ENCODE measurements at places on chromosomes 2 and 18.

- no peak for DNase-seq
Observed at GRCh38 chr2:228140934-228141528, 40.5 kb downstream of the SPHKAP start.

DNA sequence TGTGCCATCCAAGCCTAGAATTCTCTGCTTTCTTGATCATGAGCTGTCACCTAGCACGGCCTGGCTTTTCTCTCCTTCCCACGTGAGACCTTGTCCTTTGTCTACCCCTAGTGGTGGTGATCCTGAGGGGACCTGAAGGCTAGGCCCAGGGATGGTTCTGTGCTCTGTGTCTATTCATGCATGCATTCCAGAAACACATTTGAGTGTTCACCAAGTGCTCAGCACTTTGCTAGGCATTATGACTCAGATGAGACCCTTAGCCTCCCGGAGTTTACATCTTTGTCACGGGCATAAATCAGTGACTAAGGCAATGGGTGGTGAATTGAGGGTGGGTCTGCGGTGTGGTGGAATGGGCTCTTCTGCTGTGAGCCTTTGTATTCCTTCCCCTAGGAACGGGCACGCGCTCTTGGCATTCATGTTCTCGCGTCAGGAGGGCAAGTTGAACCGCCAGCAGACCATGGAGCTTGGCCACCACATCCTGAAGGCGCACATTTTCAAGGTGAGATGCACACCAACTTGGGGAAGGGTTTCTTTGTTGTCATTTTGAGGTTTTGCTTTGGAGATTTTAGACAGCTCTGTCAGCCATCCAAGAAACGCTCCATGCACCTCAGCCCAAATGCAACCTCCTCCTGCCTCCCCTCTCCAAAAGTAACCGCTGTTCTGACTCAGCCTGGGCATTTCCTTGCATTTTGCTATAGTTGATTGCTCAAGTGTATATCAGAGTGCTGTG, 100.9 kb downstream of the WDSUB1 start:
- no peak for DNase-seq

GRCh38 chr2:147569426-147569825, 275.4 kb upstream of the ACVR2A start:
- no peak for DNase-seq

- DNase-seq: no peak
Observed at GRCh38 chr2:23662941-23663920, 263.7 kb downstream of the ATAD2B start.

- no peak for DNase-seq
Observed at GRCh38 chr2:192700934-192701333, 506.2 kb upstream of the TMEFF2 start.

- no peak for DNase-seq
Observed at GRCh38 chr2:58967736-58968135, 726.6 kb upstream of the FANCL start.

DNA sequence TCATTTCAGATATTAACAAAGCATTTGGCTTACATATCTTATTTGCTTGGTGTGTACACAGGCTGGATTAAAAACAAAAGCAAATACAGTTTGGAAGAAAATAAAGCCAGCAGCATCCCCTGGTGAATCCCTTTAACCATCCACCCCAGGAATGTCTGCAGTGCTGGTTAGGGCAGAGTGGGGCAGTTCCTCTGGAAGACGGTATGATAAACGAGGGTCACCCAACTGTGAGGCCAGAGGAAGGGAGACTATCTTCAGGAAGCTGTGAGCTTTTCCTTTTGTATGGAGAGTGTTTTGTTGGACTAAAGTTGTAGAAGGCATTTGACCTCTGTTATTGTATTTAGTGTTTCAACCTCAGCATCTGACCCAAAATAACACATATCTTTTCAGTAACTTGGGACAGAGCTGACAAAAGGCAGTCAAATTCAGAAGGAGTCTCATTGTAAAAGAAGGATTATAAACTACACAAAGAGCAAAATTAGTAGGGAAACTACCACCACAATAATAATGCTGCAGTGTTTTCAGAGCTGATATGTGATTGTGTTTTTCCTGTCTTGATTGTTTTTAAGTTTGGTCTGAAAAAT, 159.1 kb downstream of the FMNL2 start:
- DNase-seq: no peak

GRCh38 chr18:74040459-74041332, 106.9 kb downstream of the FBXO15 start:
- peak; percentile 71 for DNase-seq

GRCh38 chr2:177783091-177783490, 289.5 kb downstream of the PDE11A start:
- DNase-seq: no peak

DNA sequence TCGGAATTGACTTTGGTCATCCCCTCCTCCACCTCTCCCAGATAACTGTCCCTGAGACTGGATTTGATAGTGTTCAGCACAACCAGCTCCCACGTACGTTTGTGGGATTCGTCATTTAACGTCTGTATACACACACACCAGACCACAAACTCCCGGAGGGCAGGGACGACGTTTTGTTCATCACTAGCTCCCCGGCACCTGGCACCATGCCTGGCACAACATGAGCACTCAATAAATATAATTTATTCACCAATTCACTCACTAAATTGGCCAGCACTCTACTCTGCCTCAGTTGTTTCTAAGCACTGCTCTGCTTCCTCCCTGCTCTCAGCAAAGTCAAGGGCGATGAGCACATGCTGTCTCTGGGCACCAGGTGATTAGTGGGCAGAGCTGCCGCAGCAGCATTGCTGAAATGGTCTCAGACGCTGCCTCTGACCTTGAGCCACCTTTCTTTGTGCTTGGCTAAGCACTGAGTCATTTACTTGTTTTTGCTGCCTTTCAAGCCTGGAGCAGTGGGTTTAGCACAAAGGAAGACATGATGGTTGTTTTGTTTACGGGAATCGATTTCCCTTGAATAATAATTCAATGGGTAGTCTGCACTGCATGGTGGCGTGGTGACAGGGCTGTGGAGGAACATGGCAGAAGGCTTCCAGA, 19.3 kb upstream of the LOXHD1 start:
- DNase-seq: no peak

DNA sequence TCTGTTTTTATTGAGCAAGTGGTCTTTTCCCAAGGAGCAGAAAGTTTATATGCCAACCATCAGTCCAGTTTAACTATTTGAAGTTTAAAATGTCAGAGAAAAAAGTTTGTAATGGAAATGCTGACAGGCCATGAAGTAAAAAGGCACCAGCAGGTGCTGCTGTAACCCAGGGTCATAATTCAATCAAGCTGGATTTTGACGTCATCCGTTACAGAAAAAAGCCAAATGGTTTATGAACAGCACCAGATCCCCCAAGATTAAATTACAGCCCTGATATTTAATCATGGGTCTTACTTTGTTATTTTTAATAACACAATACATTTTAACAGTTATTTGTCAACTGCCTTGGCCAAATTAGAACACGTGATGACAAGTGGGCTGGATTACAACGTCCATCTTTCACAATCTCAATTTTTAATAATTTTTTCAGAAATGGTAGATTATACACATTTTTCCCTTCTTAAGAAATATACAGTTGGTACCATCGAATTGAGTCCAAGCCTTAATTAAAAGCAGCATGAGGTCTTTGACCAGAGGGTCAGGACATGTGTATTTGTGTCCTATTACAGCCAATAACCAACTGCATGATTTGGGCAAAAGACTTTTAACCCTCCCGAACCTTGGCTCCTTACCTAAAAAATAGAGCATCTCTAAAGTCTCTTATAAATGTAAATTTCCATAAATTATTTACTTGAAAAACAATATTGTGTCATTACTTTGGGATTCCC, 10.0 kb downstream of the TCF4 start:
- no peak for DNase-seq

DNA sequence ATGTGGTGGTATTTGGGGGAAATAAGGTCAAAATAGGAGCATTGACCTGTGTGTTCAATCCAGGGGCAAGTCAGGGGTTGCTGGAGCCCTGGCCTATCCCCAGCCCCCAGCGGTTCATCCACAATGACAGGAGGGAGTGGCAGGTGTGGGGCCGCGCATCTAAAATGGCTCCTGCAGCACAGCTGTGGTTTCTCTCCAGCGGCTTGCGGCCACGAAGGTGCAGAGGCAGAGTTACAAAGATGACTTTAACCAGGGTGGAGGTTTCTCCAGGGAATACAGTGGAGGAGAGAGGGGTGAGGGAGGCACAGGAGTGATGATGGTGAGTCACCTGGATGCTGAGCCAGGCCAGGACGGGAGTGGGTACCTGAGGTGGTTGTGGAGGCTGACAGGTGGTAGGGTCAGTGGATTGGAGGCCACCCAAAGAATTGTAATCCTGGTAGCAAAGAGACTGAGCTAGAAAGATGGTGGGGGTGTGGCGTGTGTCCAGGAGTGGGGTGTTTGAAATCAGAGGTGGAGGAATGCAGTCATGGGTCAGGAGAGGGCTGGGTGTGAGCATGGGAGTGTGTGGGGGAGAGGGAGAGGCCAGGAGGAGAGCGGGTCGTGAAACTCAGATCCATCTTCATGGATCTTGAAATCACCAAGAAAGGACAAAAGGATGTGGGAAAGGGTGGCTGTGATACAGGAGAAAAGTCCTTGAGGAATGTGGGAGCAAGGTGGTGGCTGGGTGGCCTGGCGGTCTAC, 83.2 kb downstream of the CTIF start:
- no peak for DNase-seq

DNA sequence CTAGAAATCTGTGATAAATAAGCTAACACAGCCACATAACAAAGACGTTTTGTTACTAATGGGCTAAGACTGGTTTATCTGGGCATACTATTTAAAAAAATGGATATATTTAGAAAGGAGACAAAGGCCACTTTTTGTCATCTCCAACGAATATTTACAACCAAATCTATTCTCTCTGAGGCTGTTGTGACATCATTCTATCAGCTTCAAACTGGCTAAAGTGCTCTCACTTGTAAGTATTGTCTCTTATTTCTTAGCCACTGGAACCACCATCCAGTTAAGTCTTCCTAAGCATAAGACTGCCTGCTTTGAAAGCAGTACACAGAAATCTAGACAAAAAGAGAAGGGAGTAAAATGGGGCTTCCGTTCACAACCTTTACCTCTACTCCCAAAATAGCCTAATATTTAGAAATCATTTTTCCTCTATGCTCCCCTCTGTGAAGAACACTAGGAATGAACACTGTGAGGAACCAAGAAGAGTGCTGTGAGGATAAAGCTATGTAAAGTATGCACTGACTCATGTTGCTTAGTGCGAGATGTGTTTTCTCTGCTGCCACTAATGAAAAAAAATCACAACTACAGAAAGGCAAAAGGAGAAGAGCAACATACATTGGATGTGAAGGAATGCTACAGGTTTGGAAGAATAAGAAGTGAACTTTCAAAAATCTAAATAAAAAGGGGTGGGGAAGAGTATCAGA, 264.1 kb downstream of the EXOC6B start:
- DNase-seq: no peak

DNA sequence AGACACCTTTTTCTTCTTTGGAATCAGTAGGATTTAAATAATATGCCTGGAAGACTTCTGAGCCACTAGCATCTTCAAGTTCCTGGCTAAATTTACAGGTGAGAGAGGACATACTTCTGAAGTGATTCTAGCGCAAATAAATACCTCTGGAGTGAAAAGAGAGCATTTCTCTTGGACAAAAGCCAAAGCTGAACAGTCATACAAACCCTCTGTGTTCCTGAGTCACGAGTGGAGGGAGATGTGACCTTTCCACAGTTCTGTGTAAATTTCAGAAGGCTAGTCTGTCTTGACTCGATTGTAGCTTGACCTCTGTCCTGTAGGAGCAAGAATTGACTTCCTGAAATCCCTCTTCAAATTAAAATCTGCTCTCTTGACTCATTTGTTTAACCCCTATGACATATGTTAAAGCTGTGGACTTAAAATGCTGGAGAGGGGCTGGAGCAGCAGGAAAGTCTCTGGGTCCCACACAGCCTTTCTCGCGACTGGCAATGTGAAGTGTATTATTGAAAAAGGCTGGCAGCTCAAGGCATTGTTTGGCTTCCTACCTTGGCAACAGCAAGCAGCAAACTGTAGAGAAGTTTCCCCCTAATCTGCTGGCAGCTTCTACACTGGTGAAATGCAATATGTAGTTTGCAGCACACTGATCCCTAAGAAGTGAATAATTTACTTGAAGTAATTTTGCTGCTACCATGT, 79.6 kb upstream of the GCFC2 start:
- no peak for DNase-seq

DNA sequence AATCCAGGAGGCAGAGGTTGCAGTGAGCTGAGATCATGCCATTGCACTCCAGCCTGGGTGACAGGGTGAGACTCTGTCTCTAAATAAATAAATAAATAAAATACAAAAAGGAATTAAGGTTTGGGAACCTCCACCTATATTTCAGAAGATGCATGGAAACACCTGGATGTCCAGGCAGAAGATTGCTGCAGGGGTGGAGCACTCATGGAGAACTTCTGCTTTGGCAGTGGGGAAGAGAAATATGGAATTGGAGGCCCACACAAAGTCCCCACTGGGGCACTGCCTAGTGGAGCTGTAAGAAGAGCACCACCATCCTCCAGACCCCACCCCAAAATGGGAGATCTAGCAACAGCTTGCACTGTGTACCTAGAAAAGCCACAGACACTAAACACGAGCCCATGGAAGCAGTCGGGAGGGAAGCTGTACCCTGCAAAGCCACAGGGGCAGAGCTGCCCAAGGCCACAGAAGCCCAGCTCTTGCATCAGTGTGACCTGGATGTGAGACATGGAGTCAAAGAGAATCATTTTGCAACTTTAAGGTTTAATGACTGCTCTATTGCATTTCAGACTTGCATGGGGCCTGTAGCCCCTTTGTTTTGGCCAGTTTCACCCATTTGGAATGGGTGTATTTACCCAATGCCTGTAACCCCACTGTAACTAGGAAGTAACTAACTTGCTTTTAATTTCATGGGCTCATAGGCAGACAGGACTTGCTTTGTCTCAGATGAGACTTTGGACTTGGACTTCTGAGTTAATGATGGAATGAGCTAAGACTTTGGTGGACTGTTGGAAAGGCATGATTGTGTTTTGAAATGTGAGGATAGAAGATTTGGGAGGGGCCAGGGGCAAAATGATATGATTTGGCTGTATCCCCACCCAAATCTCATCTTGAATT, 265.3 kb downstream of the ZEB2 start:
- no peak for DNase-seq

DNA sequence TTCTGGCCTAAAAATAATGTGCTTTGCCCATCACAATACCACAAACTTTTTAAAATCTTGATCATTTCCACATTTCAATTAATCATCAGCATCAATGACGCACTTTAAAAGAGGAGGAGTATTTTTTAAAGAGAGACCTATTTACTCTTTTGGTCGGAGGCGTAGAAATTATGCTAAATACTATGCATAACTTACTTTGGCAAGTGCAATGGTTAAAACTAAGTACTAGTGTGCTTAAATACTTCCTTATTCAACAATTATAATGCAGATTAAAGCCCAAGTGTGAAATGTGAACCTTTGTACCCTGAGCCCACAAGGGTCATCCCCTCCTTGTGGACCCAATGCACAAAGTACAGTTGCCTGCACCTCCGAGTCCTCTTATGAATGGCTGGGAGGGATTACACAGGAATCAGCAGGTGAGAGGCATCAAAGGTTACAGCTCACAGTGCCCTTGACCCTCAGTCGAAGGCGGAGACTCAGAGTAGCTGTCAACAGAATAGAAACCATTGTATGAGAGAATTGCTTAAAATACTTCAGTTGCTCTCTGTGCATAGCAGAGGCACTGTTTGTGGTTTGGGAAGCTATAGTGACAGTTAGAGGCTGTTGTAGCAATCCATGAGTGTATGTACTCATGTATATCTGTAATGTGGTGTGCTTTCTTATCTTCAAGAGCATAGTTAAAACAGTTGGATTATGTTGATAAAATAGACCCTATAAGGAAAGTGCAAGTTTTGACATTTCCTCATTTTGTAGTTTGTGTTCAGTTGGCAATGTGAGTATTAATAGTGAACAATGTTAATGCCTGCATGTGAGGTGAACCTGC, 151.7 kb upstream of the ITGA4 start:
- DNase-seq: no peak
